GM18507 (cell line): ENCODE measurements at places on chromosomes 7 and 10.

GRCh38 chr10:19498393-19499290, 317.6 kb upstream of the PLXDC2 start:
- no peak for DNase-seq

DNA sequence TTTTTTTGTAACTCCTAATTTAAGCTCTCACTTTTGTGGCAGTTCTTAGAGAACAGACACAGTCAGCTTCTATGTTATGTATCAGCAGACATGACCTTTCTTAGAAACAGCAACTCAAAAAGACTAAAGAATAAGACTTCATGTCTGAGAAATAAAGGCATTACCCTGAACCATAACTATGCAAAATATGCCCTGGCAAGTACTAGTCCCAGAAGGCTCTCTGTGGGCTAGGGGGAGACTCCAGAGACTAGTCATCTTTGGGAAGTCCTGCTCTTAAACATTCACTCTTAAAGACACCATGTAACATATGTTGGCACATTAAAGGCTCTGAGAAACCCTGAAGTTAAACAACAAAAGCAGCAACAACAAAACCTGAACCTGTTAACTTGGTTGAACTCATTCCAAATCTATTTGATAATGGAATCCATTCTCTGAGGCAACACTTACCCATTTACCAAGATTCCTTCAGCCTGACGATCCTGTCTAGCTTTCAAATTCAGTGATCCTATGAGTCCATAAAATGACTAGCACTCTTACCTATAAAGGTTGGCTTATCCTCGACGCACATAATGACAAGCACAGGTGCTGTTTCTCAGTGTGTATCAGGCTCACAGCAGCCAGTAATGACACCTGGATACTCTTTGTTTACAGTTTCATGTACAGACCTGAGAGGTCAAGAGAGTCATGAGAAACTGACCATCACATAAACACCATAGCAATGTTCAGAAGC, 62.3 kb downstream of the OSBPL3 start:
- no peak for DNase-seq

- DNase-seq, result no peak
These were observed 45.7 kb downstream of the PITRM1 start for GRCh38 chr10:3126741-3127346.

DNA sequence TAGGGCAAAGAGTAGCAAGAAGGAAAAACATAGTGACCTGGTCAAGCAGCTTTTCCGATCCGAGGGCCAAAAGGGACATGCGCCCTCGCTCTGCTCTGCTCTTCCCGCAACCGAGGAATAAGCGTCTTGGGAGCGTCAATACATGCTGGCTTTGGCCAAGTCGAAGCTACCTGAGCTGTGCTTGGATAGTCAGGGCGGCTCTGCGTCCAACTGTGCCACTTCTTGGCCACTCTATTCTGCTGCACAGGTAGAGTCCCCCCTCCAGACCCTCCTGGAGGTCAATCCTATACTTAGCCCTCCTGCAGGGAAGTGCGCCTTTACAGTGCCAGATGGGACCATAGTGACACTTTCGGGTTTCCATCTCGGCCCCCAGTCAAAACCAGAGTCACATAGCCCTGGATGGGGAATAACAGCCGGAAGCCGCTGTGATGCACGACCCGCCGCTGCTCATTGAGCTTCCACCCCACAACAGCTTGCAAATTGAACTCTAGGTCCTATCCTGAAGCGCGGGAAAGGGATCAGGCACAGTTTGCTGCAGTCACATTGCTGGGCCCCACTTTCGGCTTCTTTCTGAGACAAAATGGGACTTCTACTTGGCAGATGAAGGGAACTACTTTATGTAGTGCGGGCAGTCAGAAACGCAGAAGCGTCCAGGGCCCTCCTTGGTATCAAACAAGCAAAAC, 1.1 kb upstream of the HPSE2 start:
- DNase-seq, result no peak

- no peak for DNase-seq
These were observed 77.2 kb downstream of the C7orf25 start for GRCh38 chr7:42834676-42835075.

DNA sequence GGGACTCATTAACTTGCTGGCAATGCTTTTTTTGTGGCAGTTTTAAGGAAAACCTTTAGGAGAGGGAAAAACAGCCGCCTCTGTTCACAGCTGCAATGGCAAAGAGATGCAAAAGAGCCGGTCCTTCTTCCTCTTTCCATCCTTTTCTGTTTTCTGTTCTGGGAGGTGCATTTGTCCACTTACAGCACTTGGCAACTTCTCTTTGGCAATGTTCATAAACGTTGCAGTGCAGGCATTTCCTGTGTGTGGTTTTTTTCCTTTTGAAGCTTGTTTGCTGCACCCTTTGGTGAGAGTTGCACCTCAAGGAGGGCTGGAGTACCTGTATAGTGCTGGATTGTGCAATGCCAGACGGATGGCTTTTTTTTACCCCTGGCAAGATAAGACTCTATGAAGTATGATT, 53.9 kb upstream of the HABP2 start:
- no peak for DNase-seq

DNA sequence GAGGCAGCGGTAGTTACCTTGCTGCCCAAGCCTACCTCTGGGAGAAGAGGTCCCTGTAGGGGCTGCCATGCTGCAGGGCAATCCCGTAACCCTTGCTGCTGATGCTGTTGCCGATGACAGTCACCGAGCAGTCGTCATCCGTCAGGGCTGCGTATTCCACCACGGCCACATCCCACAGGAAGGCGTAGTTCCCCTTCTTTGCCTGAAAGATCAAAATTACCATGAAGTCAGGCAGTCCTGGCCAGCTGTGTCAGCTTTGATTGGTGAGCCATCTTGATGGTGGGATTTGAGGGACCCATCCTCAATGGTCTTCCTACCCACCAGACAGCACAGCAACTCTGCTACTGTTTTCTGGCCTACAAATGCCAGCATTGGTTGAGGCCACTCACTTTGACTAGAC, 746.8 kb downstream of the GRID1 start:
- DNase-seq, result no peak

DNA sequence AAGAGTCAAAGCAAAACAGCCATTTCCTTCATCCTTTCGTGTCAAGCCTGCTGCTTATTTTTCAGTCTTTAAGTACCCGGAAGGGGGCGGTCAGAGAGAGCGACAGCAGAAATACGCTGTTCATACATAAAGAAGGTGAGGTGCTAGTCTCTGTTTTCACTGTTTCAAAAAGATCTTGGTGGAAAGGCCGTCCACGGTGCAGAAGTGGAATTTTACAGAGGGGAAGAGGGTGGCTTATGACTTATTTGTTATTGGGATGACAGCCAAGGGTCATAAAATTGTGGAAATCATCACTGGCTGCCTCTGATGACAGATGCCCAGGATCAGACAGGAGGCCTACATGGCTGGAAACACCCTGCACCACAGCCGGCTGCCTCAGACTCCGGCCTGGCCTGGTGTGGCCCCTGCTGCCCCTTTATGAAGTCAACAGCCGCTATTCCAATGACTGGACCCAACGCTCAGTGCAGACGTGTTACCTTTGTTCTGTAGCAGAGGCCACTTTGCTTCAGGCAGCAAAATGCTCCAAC, 57.0 kb downstream of the HIPK2 start:
- DNase-seq, result no peak

- no peak for DNase-seq
These were observed 123.0 kb upstream of the SEC61G start for GRCh38 chr7:54881816-54882520.

- no peak for DNase-seq
These were observed 26.8 kb downstream of the WNT16 start for GRCh38 chr7:121355574-121355973.

- DNase-seq, result no peak
These were observed 70.7 kb upstream of the TNRC18 start for GRCh38 chr7:5494320-5494682.

- no peak for DNase-seq
These were observed 28.8 kb downstream of the PAX2 start for GRCh38 chr10:100774223-100774622.

DNA sequence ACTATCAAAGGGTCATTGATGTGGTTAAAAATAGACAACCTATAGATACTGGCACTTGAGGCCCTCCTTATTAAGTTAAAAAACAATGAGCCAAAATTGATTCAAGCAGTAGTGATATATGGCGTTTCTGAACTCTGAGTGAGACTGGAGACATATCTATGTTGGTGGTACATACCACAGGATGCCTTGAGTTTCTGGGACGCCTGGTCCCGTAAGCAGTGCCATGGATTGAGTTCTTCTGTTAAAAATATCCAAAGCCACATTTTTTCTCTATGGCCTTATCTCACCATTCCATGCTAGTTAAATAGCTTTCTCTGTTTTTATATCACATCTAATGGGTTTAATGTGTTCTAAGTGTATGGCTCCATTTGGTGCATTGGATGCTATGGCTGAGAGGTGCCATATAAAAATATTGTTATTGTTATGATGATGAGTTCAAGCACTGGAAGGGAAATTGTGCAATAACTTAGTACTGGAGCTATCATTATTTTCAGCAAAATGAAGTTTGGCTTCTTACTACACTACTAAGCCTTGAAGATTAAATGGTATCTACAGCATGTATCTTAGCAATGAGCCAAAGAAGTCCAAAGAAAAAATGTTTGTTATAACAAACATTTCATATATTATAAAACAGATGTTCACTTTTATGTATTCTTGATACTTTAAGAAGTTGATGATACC, 713.9 kb downstream of the SUGCT start:
- no peak for DNase-seq

- DNase-seq, result no peak
These were observed 42.2 kb upstream of the BMPER start for GRCh38 chr7:33862946-33863814.

DNA sequence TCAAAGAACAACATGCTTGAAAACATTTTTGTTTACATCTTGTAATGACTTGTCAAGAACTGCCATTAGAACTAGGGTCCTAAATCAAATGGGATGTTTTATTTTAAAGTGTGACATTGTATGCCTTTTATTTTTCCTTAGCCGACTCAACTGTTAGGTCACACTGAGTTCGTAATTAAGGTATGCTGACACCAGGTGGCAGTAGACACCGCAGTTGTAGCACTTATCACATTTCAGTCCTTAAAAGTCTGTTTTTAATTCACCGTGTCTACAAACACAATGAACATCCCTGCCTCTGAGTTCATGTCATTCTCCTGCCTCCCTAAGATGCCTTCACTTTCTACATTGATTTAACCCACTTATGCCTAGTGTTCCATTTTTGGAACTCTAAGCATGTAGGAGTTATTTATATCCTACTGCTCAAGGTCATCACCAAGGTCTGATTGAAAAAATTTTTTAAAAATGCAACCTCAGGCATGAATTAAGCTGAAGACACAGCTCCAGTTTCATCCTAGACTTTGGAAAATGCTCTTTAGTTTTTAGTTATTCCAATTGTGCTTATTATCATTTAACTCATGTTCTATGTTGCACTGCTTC, 186.1 kb downstream of the BMPER start:
- no peak for DNase-seq

- DNase-seq, result no peak
These were observed 199.1 kb downstream of the MAD1L1 start for GRCh38 chr7:2033586-2034135.

- no peak for DNase-seq
These were observed 76.2 kb downstream of the INPP5A start for GRCh38 chr10:132613566-132614348.

DNA sequence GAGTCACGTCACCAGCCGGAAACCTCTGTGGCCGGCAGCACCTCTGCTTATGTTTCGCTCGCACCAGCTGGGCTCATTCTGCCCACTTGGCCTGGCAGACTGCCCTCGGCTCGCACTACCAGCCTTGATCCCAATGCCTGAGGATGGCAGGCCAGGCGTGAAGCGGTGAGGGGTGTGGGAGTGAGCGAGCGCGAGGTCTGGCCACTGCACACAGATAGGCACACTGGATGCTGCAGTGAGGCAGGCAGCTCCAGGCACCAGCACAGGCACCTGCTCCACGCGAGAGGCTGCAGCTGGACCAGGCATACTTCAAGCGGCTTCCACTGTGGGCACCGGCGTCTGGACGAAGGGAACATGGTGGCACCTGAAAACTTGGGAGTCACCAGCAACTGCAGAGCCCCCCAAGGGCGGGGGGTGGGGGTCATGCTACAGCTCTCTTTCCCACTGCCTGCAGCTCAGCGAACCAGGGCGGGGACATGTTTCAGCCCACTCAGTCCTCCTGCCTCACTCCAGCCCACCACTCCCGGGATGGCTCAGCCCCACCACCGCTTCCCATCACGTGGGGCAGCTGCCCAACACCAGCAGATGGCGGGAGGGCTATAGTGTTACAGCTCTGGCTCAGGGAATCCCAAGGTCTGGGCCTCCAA, 5.4 kb upstream of the DMTF1 start:
- DNase-seq, result no peak

DNA sequence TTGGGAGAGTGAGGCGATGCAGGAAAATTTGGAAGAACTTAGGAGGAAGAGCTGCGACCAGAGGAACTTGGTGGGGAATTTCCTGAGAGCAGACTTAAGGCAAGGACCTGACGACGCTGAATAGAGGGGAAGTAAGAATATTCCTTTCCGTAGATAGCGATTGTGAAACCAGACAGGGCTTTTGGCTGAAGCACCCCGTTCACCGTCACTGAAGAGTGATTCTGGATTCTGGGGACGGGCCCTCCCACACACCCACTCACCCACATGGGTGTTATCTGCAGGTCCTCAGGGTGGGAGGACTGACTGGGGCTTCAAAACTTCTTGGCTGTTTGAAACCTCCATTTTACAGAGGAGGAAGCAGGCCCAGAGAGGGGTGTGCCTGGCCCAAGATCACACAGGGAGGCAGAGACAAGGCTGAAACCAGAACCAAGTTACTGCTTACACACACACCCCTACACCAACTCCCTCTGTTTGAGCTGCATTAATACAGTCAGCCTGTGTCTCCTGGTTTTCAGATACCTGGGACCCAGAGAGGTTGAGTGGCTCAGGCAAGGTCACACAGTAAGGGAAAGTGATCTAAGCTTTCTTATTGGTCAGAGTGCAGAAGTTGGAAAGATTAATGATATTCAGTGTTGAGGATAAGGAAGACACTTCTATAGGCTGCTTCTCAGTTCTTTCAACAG, 37.2 kb upstream of the CDH23 start:
- no peak for DNase-seq

DNA sequence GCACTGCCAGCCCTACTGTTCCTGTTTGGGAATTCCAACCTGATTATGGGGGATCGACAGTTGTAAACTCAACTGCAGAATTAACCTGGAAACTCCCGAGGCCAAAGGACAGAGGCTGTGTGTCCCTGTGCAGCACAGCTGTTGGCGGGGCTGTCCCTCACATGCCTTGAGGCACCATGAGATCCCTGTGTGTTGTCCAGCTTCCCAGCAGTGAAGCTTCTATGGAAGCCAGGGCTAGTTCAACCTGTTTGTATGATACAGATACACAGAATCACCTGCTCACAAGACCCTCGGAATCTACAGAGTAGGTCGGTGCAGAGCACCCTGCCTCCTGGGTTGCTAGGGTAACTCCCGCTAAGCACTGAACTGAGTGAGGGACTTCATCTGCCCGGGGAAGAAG, 61.0 kb upstream of the EFCAB10 start:
- DNase-seq, result no peak

DNA sequence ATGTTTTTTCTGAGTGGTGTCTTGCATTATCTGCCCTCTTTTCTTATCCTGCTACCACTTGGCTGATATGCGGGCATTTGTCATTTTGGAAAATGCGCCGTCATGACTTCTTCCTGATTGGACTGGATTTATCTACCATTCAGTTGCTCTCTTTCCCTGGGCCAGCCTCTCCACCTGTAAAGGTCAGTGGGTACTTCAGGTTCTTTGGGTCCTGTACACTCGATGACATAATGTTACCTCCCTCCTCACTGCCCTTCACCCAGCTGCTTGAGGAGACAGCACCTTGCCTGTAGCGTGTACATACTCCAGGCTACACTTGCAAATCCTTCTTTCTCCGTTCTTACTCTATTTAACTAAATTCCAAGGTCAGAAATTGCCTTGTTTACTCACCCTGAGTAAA, 83.7 kb downstream of the RBM33 start:
- no peak for DNase-seq

GRCh38 chr7:98191668-98192431, 19.4 kb upstream of the BHLHA15 start:
- DNase-seq, result no peak
